ENCODE measurements at places on chromosomes 12 and 14.

- no peak for DNase-seq
Observed at GRCh38 chr12:94206886-94207285, 58.5 kb downstream of the PLXNC1 start.

DNA sequence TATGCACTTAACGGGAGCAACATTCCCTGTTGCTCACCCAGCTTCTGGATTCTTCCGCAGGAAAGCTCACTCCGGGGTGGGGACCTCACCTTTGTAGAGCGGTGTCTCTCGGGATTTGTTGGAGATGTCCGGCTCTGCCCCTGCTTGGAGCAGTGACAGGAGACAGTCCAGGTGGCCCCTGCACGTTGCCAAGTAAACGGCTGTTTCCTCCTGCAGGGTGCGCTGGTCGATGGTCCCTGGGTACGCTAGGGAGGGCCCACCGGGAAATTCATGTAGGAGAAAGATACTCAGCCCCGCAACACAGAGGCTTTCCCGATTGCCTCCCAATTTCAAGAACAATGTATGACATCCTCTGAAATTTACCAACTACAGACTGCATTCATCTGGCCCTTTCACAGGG lies 23.1 kb downstream of the ASB2 start:
- DNase-seq: no peak

GRCh38 chr12:56634837-56635791 lies 5.0 kb upstream of the BAZ2A start:
- DNase-seq: no peak

DNA sequence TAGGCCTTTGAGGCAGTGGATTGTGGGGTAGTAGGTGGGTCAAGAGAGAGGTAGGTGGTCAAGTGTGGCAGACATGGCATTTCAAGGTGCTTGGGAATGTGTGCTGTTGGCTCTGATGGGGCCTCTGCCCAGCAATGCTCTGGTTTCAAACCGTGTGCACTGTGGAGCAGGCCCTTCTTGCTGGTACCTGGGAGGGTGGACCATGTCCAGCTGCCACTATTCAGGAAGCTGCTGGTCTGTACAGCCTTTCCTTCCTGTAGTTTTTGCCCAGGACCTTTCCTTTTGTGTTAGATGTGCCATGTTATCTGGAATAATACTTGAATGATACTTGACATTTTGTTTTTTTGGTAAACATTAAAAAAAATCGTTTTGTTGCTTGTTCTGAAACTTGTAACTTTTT lies 14.8 kb downstream of the RIMKLB start:
- no peak for DNase-seq

DNA sequence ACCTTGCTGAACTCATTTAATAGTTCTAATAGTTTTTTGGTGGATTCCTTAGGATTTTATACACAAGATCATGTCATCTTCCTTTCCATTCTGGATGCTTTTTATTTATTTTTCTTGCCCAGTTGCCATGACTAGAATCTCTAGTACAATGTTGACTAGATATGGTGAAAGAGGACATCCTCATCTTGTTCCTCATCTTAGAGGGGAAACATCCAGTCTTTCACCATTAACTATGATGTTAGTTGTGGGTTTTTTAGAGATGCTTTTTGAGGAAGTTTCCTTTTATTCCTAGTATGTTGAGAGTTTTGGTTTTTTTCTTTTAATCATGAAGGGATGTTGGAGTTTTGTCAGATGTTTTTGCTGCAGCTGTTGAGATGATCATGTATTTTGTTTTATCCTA lies 8.7 kb downstream of the ANKRD13A start:
- no peak for DNase-seq

DNA sequence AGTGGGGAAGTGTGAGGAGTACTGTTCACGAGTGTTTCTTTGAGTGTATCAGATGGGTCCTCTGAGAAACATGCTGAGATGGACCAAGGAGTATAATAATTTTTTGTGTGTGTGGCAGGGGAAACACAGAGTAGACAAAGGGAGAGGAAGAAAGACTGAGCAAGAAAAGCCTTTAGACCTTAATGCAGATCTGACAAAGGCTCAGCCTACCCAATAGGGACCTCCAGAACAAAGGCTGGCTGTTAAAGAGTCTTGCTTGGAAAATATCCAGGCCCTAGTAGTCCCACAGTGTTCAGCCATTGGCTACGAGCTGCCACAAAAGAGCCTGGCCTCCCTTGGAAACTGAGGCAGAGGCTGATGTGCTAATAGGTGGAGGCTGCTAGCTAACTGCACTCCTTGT lies 13.5 kb downstream of the COQ5 start:
- no peak for DNase-seq

GRCh38 chr12:51915951-51916350 lies 8.6 kb downstream of the ACVRL1 start:
- no peak for DNase-seq

Data from NCI-H2081 treated with DMSO at 0.1 percent for 48 hours (cell line).